ENCODE measurements at places on chromosomes 5 and 9. TPM values are rescaled to one million over a fixed set of nuclear protein-coding genes. Genes with fewer than 3 reads are reported as not detected.

- DNase-seq = no peak
These were observed 11.9 kb upstream of the LRRC14B start for GRCh38 chr5:179401-179800.

DNA sequence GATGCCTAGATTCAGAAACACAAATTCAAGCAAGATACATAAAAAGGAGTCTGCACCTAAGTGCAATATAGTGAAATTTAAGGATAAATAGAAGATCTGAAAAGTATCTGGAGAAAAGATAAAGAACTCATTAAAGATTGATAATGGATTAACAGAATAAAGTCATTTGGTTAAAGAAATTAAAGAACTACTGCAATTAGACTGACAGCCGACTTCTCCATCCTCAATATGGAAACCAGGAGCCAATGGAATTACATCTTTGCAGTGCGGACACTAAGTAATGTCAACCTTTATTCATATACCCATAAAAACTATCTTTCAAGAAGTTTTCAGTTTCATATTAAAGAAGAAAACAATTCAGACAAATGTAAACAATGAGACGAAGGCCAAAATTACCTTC is 81.0 kb downstream of the MRPL36 start:
- DNase-seq = no peak

GRCh38 chr5:177980743-177981151 is 15.3 kb downstream of the PROP1 start:
- DNase-seq = no peak

GRCh38 chr5:175589714-175590113 is 68.2 kb upstream of the HRH2 start:
- DNase-seq = no peak

Gene ARL14EPL
- not detected for polyA plus RNA-seq
